GM23248 (cell line): ENCODE measurements at places on chromosomes 12 and 14. TPM values are rescaled to one million over a fixed set of nuclear protein-coding genes. Genes with fewer than 3 reads are reported as not detected.
A peak's percentile ranks its signal among the peaks of the same experiment; 100 is the strongest.

DNA sequence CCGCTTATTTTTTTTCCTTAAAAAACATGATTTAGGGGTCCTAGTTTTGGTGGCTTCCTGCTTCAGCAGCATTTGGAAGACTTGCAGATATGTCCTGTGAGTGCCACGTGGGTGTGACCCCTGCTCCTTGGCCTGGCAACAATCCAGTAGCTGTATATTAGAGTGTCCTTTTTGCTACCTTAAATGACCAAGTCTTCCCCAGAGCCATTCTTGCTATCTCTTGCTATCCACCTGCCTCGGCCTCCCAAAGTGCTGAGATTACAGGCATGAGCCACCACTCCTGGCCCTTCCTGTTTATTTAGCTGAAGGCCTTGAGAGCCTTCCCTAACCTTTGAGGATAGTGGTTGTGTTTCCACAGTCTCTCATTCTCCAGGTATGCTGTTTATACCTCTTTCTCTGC lies 17.0 kb downstream of the TPCN1 start:
- H3K4me1 ChIP-seq, result peaks cover 15% of the 10 kb centered on the region
- no peak overlapping the region for H3K4me3 ChIP-seq
- DNase-seq, result no peak
- H3K27ac ChIP-seq, result no peak overlapping the region

DNA sequence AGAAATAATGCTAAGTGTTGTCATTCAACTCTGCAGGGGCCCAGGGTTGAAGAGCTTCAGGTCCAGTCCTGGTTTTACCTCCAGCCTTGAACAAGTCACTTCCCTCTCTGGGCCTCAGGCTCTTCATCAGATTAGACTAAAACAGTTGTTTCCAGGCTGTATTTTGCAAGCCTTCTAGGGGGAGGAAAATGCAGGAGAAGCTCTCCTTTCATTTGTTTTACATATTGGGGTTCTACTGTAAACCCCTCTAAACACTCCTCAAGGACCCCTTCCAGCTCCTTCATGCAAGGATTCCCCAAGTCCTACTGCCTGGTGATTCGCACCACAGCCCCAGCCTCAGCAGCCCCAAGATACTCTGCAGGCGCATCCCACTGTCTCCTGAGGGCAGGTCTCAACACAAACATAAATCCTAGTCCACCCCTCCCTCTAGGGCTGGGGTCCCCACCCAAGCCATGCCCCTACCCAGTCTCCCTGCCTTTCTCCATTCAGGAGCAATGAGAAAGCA lies 2.7 kb downstream of the SDR9C7 start:
- no peak overlapping the region for H3K27ac ChIP-seq
- H3K36me3 ChIP-seq, result no peaks in the 10 kb centered on the region
- H3K4me3 ChIP-seq, result no peak overlapping the region
- H3K27me3 ChIP-seq, result peaks cover 12% of the 10 kb centered on the region
- peak; percentile 56 for DNase-seq

Gene NXPH4
- 5.6 and 5.7 TPM in 2 replicates for total RNA-seq

Gene GPR162
- total RNA-seq, result 0.51 and 2.8 TPM in 2 replicates

Gene CEBPE
- total RNA-seq, result not detected in 2 replicates

Gene INF2
- 53.3 and 62.1 TPM in 2 replicates for total RNA-seq
